ENCODE measurements at places on chromosomes 7 and 10.

DNA sequence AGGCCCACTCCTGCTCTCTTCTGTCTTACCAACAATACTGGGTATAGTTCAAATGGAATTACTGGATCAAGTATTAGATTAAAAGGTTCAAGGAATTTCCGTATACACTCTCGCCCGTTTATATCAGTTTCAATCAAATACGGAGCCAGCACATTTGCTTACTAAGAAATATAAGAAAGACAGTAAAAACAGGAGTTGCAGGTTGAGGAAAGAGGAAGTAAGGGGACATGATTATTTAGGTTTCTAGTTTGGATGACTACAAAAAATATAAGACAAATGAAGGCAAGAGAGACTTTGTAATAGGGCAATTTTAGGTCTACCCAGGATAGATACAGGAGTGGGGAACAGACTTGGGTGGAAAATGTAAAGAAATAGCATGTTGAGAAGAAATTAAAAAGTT, 109.9 kb upstream of the ABI1 start:
- DNase-seq: no peak

DNA sequence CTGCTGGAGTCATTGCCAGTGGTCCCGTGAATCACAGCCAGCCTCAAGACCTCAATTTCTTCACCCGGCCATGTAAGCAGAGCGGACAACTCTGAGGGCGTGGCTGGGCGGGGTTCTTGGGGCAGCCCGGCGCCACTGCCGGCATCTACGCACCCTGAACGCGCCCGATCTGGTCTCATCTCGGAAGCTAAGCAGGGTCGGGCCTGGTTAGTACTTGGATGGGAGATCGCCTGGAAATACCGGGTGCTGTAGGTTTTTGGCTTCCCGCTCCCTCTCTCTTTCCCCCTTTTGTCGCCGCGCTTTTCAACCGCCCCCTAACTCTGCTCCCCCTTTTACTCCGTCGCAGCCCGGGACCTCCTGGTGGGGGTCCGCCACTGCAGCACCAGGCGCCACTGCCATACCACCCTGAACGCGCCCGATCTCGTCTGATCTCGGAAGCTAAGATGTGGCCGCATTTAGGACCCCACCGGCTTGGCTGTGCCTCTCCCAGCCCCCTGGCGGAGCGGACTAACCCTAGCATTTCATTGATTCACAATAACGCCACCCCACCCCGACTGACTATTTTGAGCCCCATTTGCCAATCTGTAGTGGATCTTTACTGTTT, 25.3 kb downstream of the GARIN1A start:
- peak; percentile 79 for DNase-seq

DNA sequence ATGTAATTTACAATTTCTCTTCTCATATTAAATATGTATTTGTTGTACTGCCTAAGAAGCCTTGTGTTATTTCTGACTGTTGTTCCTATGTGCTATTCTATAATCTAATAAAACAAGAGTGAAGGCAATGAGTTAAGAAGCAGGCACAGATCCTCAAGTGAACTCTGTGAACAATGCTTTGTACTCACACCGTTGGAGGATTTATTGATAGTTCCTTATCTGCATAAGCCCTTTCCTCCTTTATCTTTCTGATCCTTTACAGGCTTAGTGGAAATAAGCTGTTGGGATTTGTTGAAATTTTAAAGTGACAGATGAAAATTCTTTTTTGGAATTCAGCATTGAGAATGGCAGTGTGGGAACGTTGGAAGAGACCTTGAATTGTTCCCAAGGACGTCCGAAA, 329.6 kb upstream of the NPVF start:
- DNase-seq: no peak

GRCh38 chr10:131730771-131731497, 169.9 kb upstream of the PPP2R2D start:
- DNase-seq: no peak

DNA sequence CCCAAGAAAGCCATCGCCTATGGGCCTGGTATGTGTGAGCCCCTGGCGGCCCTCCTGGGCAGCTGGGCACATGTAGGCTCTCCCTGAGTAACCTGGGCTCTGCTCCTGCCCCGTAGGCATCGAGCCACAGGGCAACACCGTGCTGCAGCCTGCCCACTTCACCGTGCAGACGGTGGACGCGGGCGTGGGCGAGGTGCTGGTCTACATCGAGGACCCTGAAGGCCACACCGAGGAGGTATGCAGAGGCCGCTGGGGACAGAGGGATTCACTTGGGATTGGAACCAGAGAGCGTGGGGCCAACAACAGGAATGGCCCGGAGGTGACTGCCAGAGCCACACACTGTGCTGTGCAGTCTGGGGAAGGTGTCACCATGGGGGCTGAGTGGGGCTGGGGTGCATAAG, 7.3 kb downstream of the FLNC start:
- DNase-seq: no peak

DNA sequence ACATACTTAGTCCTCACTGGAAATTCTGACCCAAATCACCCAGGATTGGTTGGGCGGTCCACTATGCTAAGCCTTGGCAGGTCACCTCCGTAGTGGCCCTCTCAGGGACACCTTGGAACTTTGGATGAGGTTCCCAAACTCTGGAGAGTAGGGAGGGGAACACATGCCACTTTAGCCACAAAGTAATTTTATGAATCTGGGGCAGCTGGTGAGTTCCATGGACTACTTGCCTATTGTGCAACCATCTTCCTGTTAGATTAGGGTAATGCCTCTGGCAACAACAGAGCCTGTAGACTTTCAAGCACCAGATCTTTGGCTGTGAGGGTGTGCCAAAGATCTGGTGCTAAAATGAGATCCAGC, 77.7 kb downstream of the ITGB8 start:
- no peak for DNase-seq

DNA sequence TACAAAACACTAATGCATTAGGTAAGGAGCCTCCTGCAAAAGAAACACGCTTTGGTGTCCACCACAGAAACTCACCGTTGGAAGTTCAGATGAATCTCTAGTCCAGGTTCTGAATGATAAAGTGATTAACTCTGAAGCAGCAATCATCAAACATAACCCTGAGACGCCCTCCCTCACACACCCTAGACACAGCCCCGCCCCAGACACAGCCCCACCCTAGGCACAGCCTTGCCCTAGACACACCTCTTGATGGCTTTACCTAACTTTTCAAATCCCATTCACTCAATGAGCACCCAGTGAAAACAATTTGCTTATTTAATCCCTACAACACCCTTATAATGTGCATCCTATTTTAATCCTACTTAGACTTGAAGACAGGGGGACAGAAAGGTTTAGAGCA, 21.3 kb upstream of the TMEM254 start:
- DNase-seq: no peak

GRCh38 chr7:114758661-114759227, 163.2 kb upstream of the MDFIC start:
- no peak for DNase-seq

- DNase-seq: no peak
Measured at GRCh38 chr10:76270464-76270863, 839.0 kb downstream of the LRMDA start.

DNA sequence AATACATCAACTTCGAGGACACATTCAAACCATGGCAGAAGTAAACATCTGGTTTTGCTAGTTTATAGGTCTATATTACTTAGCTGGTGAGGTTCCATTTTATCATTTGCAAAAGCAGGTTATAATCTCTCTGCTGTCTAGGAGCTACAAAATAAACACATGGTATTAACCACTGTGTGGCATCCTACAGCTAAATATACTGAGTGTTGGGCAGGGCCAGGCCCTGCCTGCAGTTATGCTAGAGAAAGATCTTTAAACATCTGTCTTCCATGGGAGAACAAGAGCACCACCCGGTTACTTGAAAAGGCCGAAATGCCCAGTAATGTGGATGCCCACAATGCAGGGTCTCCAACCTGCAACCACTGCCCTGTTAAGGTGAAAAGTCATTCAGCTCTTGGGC, 20.6 kb upstream of the FKBP9 start:
- no peak for DNase-seq

DNA sequence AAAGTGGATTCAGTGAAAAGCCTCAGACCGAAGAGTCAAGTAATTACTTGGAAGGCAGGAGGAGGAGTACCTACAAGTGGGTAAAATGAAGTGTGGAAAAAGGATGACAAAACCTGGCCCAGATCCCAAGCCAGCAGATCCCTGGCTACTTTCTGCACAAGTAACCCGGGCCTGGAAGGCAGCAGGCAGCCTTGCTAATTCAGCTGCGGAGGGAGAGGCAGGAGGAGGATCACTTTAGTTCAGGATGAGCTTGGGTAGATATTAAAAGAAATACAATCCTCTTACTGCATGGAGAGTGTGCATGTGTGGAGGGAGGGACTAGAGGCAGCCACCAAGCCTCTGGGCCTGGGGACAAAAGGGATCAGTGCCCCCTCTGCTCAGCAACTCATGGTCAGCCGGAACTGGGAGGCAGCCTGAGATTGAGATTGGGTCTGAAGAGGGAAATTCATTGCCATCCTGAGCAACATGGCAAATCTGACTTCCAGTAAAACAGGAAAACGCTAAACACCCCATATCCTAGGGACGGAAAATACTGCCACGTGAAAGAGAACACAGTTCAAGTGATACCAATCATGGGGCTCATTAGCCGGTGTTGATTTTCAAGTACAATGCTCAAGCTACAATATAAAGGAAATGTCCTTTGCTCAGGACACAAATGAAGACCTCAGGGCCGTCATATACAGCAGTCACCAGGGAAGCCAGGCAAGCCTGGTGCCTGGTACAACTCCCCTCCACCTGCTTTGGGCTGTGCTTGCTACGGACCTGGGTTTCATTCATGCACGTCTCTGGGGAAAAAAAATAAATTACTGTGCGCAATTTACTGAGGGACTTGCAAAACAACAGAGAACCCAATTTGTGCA, 1.3 kb downstream of the AMPH start:
- no peak for DNase-seq

GRCh38 chr7:1542329-1542728, 11.8 kb downstream of the MAFK start:
- DNase-seq: no peak

DNA sequence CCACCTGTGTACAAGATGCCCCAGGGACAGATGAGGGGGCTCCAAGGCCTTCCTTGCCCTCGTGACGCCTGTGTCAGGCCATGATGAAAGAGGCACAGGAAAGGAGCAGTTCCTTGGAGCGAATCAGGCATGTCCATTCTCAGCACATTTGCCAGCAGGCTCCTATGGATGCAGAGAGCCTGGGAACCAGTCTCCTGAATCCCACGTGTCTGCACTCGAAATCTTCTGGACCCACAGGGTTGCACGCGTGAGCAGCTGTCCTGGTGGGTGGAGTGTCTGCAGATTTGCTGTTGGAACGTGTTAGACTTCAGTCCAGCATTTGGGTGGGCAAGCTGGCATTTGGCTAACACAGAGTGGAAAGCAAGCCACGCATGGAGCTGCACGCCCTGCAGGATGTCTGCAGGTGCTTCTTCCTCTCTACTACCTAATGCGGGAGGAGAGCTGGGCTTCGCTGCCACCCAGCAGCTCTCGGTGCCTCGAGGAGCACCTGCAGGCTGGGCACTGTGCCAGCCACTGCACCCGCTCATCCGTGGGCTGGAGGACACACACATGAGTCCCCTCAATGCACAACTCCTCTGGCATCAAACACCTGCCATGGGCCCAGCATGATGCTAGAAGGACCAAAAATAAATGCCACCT, 140.7 kb downstream of the PAXIP1 start:
- DNase-seq: no peak

DNA sequence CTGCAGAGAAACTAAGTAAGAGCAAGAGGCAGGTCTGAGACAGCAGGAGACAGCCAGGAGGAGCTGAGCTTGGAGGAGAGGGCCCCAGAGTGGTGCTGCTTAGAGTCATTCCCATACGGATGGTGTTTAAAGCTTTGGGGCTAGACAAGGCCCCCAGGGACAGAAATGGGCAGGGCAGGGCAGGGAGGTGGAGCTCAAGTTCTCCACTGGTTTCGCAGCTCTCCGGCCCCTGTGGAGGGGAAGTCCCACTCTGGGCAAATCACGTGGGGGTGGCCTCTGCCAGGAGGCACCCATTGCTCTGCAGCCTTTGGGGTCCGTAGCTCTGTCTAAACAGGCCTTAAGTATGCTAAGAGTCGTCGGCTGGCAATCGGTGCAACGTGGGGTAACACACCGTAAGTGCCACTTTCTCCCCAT, 1.0 kb upstream of the PTPRE start:
- DNase-seq: no peak

DNA sequence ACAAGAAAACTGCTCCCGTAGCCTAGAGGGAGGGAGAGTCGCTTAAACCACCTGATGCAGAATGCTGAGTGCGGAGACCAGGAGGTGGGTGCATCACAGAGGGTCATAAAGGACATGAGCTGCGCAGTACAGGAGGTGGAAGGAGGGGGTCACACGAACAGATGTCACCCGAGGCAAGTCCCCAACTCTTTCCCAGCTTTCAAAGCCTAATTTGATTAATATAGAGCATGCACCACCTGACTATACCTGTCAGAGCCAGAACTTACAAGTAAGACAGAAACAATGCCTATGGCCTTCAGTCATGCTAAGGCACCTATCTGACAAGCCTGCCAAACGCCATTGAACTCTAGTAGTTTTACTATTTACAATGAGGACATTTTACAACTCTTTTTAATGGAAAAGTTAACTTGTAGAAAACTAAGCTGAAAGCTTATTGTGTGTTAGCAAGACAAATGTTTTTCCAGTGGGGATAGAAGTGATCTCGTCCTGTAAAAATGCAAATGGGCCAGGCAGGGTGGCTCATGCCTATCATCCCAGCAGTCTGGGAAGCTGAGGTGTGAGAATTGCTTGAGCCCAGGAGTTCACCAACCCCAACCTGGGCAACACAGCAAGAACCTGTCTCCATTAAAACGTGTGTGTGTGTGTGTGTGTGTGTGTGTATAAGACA, 1.1 kb upstream of the VOPP1 start:
- no peak for DNase-seq

DNA sequence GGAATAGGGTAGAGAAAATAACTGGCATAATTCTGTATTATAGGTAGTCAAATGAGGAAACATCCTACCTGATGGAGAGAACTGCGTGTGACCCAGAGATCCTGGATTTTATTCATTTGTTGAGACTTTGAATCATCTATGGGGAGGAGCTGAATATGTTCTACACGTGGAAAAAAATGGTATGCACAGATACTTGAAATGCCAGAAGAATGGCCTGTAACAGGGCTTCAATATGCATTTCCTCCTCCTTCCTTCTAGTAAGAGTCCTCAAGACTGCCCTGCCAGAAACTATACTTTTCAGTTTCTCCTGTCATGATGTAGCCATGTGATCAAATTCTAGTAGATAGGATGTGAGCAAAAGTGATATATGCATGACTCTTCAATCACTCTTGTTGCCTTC, 301.6 kb upstream of the HGF start:
- DNase-seq: no peak
